ENCODE measurements at places on chromosomes 12 and 14.

DNA sequence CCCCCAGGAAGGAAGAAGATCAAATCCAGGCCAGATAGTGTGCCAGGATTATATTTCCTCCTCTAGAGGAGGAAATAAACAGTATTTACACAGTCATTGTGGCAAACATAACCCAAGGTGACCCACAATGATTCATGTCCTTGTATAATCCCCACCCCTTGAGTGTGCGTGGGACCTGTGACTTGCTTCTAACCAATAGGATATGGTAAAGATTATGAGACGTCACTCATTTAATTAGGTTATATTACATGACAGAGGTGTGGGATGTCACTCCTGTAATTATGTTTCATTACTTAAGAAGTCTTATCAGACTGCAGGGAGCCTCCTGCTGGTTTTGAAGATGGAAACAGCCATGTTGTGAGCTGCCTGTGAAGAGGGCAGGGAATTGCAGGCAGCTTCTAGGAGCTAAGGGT is 12.2 kb upstream of the CATSPERB start:
- no peak for DNase-seq

GRCh38 chr14:100423317-100424010 is 100.3 kb downstream of the SLC25A47 start:
- DNase-seq = no peak

- no peak for DNase-seq
These were observed 31.1 kb downstream of the PLEKHH1 start for GRCh38 chr14:67564236-67564635.

DNA sequence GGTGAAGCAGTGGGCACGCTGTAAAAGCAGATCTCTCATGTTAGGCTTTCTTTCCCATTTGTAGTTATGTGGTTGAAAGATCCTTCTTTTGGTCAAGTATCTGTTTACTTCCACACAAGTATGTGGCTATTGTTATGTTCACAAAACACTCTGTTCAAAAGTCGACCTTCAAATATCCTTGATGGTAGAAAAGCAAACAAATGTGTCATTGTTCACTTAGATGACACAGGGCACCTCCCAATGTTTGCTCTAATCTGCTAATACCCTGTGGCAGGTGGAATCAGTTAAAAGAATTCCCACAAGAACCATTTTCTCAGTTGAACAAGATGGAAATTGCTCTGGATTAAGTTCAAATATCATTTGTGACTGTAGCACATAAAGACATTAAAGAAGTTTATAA is 43.6 kb upstream of the NAA30 start:
- no peak for DNase-seq

DNA sequence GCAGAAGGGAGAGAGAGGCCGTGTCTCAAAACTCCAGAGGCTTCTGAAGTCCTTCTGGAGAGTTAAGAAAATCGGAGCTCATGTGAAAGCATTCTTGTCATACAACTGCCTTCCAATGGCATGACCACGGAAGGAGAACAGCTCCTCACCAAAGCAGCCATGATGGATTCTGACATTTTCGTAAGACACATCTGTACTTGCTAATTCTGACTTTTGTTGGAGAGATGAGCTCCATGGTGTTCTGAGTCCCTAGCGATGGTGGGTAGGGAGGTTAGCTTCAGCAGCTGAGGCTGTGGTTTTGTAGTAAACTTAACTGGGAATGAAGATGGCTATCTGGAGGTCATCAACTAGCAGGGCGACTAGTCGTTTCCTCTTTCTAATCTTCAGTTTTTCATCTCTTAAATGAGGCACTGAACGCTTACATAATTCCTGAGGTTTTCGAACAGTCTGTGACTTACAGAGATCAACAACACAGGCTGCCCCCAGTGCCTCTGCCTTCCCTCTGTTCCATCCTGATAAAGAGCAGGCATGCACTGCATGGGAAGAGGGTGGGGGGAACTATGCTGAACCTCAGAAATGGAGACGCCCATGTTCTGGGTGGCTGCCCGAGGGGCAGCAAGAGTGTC is 28.6 kb upstream of the DICER1 start:
- no peak for DNase-seq

DNA sequence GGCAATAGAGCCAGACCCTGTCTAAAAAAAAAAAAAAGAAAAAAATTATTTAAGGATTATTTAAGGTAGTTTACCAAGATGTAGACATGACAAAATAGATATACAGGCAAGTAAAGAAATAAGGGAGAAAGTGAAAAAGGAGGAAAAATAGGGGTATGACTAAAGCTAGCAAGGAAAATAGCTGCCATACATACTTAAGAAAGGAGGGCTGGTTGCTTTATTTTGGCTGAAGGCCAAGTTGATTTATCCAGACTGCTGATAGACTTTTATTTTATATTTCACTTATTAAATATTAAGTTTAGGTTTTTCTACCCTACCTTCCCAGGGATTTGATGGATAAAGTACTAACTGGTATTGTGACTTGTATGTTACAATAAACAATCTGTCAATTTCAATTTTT is 8.3 kb upstream of the AEBP2 start:
- no peak for DNase-seq

GRCh38 chr14:49512147-49512551 is 74.0 kb downstream of the RPS29 start:
- peak; percentile 35 for DNase-seq

DNA sequence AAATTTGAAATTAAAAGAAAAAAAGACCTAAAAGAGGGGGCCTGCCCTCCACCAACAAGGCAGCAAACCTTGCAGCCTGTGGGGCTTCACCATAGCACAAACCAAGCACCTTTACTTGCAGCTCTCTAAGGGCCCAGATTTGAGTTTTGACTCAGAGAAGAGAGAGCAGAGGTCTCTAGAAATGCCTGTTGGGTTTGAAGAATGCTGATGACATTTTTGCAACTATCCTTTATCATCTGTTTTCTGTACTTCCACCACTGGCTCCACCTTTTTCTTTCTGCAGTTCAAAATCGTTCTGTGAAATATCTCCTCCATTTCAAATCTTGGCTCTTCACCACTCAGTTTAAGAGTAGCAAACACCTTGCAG is 83.8 kb upstream of the HMGA2 start:
- DNase-seq = no peak

- no peak for DNase-seq
These were observed 17.7 kb upstream of the STXBP6 start for GRCh38 chr14:25067600-25067999.

GRCh38 chr14:75723716-75724115 is 62.7 kb downstream of the TTLL5 start:
- DNase-seq = no peak

DNA sequence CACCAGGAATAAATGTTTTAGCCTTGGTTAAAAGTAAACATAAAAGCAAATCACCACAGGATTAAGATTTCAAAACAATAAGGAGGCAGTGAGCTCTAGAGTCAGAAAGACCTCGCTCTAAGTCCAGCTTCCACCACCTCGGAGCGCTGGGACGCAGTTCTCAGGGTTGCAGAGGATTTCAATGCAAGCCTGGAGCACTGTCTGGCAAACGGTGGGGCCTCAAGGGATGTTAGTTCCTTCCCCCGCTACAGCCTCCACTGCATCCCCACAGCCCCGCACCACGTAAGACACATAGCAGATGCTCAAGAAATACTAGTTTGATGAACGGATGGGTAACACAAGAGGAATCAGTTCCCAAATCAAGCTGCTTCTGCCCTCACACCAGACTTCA is 39.3 kb upstream of the TMCC3 start:
- DNase-seq = no peak

- no peak for DNase-seq
These were observed 72.3 kb upstream of the RFLNA start for GRCh38 chr12:124222368-124223245.

GRCh38 chr14:67785270-67786109 is 30.9 kb downstream of the ZFYVE26 start:
- no peak for DNase-seq

GRCh38 chr12:113899561-113900471 is 66.3 kb downstream of the RBM19 start:
- DNase-seq = no peak

- DNase-seq = peak; percentile 96
These were observed 9.8 kb downstream of the APPL2 start for GRCh38 chr12:105226219-105226618.

DNA sequence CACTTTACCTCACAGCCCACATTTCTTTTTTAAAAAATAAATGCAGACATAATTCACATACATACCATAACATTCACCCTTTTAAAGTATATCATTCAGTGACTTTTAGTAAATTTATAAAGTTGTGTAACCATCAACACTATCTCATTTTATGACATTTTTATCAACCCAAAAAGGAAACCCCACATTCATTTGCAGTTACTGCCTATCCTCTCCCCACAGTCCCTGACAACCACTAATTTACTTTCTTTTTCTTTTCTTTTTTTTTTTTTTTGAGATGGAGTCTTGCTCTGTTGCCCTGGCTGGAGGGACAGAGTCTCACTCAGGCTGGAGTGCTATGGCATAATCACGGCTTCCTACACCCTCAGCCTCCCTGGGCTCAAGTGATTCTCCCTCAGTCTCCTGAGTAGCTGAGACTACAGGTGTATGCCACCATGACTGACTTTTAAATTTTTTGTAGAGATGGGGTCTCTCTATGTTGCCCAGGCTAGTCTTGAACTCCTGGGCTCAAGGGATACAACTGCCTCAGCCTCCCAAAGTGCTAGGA is 1.5 kb upstream of the EP400 start:
- DNase-seq = no peak

DNA sequence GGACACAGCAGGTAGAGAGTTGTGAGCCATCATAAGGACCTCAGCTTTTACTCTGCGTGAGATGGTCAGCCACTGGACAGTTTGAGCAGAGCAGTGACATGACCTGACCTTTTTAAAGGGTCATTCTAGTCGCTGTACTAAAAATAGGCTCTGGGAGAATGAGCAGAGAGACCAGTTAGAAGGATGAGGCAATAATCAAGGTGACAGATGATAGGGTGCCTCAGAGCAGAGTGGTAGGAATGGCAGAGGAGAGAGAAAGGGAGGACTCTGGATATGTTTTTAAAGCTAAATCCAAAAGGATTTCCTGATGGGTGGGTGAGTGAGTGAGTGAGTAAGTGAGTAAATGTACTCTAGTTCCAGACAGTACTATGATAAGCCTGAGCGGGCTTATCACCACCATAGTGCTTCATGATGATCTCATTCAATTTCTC is 83.6 kb upstream of the ARHGAP5 start:
- DNase-seq = no peak

DNA sequence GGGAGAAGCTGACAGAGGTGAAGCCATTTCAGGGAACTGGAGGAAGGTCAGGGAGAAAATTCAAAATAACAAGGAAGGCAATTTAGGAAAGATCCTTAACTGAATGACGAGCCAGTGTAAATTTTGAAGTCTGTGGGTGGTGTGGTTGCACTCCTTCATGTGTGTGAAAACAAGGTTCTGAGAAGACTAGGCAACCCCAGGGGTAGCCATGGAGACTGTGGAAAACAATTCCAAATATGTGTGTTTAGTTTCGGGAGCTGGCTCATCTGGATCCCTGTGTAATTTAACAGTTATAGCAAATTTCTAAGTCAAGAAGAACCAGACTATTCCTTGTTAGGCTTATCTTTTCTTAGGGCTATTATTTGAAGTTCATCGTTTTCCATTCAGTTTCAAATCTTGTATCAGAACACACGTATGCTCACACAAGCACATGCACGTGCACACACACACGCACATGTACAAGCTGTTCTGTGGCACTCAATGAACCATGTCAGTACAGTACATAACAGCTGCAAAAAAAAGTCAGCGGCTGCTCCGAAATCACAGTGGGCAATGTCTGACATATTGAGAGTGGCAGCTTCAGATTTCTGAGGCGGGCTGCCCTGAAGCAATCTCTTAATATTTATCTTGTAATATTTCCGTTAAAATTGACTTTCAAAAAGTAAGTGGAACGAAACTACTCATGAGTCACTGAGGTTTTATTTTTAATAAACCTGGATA is 411.2 kb downstream of the AEBP2 start:
- peak; percentile 58 for DNase-seq

GRCh38 chr14:101761881-101762529 is 496 bp downstream of the PPP2R5C start:
- DNase-seq = no peak

- no peak for DNase-seq
These were observed 298.4 kb downstream of the TRHDE start for GRCh38 chr12:72570601-72571000.

DNA sequence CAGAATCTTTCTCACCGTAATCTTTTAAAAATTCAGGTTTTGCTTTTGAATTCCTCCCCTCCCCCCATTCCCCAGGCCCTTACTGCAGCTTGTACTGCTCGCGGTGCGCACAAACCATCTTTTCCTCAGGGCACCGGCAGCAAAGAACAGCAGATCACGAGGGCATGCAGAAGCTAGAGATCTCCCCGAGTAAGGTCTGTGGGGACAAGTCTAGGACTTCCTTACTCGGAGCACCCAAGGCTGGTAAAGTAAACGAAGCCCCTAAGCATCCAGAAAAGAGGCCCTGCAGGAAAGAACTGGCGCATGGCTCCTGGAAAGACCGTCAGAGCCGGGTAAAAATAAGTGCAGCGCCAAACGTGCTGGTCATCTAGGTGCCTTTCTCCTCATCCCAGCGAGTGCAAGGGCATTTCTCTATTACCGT is 727 bp downstream of the LDHB start:
- peak; percentile 10 for DNase-seq

DNA sequence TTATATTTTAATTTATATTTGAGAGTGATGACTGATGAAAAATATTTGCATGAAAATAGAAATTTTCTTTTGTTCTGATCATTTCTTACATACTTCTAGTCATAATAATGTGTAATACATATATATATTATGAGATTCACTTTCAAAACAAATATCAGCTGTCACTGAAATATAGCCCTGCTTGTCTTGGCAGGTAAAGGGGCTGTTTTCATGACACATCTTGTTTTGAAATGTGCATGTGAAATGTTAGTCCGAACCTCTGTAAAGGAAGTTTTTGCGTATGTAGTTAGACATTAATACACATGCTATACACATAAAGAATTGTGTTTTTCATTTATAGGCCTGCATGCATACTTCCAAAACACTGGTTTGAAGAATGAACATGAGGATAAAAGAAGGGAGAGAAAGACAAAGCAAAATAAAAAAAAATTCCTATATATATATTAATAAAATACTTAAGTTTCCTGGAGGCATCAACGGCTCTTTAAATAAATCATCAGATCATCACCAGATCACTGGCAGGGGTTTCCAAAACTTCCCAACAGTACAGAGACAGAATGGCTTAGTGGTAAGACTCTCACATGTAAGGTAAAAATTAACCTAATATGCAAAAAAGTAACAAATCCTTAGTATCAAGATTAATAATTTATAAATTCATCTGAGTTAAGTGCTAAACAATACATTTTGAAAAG is 60.1 kb downstream of the SEL1L start:
- DNase-seq = no peak

GRCh38 chr14:100905166-100905565 is 1.6 kb upstream of the RTL1 start:
- no peak for DNase-seq

DNA sequence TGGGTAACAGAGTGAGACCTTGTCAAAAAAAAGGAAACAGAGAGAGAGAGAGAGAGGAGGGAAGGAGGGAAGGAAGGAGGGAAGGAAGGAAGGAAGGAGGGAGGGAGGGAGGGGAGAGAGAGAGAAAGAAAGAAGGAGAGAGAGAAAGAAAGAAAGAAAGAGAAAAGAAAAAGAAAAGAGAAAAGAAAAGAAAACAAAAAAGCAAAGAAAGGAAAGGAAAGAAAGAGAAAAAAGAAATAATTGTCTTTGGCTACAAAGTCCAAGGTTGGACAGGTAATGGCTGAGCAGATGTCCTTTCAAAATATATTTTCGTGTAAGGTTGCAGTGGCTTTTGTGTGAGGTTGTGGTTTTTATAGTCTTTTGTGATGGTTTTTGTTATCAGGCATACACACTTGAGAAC is 21.6 kb upstream of the CCDC60 start:
- DNase-seq = no peak

GRCh38 chr14:26959972-26960660 is 362.3 kb upstream of the NOVA1 start:
- DNase-seq = no peak

Data from GM04504 (cell line).